ENCODE measurements at places on chromosomes 16 and 17.

- DNase-seq = no peak
These were observed 32.0 kb downstream of the CCDC182 start for GRCh38 chr17:57713140-57713539.

- no peak for DNase-seq
These were observed 2.4 kb upstream of the TMEM204 start for GRCh38 chr16:1530883-1531637.

DNA sequence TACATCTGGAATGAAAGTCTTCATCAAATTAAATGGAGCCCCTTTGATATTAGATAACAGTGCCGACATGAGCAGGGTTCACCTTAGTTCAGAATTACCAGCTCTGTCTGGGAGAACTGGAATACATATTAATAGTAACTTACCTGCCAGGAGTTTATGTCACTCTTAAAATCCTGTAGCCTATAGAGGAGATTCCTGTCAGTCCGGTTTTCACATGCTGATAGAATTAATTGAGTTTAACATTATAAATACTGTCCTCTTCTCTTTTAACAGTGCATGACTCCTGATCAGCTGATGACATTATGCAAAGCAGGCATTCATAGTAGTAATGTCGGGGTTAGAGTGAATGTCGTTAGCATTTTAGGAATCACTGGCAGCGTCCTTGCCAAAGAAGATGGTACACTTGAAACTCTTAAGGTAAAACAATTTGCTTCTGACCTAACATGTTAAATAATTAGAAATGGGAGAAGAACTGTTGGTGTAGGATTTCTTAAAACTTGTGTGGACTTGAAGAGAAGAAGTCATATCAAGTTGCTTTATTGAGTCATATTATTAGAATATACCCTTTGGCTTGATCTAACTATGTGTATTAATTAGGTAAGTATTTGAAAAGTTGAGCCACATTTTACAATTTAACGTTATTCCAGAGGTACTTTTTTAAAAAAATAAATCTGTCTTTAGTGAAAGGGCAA lies 34.3 kb downstream of the HEATR3 start:
- no peak for DNase-seq

DNA sequence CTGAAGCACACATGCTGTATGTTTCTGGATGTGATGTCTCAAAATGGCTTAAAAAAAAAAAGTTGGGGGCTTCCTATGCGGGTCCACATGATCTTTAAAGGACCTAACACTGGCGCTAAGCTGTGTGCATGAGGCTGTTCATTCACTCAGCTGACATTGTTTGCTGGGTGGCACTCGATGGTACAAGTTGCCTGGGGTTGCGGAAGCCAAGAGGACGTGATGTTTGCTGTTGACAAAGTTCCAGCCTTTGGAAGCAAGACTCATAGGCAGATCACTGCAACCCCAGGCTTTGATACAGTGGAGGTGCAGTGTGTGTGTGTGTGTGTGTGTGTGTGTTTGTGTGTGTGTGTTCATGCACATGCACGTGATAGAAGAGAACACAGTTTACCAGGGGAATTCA lies 29.5 kb upstream of the DNAI2 start:
- DNase-seq = no peak

DNA sequence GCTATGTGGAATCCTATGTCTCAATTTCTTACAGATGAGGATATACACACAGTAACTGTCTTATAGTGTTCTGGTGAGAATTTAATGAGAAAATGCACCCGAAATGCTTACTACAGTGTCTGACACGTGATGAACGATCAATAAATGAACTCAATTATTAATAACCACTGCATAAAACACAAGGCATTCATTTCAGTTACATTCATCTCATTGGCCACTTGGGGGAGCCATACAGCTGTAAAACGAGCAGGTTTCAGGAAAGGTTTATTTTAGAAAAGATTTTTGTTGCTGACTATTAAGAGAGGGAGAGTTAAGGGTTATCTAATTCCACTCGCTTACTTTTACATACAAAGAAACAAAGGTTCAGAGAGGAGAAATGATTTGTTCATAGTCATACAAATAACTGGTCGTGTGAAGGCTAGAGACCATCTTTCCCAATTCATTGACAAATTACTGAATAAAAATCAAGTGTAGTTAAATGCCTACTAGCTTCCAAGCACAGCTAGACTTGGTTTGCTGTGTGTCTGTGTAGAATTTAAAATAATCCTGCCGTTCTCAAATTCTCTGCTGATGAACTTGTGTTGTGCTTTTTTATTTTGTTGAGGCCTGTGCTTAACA lies 160.1 kb downstream of the MAP2K4 start:
- DNase-seq = peak; percentile 37

DNA sequence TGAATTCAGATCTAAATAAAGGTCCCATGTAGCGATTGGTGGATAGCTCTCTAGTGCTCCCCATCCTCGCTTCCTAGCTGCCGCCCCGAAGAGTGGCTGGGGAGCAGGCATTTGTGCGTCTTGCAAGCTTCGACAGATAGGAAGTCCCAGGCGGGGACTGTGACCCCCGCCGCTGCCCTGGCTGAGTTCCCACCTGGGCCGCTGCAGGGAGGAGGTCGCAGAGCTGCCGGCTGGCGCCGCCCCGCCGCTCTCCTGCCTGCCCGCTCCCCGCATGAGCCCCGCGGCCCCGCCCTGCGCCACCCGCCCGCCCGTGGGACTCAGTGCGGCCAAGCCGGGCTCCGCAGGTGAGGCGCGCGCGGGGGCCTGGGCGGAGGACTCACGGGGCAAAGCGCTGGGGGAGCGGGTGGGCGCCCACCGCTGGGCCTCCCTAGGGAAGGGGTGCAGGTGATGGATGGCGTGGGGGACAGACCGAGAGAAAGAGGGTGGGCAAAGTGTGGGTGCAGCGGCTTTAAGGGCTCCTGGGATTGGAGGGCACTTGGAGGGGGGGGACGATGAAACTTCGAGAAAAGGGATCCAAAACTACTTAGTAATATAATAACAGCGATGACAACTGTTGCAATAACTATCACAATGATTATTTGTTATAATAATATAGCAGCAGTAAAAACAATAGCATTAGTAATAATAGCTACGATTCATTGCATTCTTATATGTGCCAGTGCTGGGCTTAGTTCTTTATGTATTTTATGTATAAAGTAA lies at the start of gene OTOA:
Gene OTOA, plus strand, starts transcription at position 80 of the 759 bp plus-strand sequence. CDS start 14,547 bp downstream, outside the sequence.
- DNase-seq = no peak

DNA sequence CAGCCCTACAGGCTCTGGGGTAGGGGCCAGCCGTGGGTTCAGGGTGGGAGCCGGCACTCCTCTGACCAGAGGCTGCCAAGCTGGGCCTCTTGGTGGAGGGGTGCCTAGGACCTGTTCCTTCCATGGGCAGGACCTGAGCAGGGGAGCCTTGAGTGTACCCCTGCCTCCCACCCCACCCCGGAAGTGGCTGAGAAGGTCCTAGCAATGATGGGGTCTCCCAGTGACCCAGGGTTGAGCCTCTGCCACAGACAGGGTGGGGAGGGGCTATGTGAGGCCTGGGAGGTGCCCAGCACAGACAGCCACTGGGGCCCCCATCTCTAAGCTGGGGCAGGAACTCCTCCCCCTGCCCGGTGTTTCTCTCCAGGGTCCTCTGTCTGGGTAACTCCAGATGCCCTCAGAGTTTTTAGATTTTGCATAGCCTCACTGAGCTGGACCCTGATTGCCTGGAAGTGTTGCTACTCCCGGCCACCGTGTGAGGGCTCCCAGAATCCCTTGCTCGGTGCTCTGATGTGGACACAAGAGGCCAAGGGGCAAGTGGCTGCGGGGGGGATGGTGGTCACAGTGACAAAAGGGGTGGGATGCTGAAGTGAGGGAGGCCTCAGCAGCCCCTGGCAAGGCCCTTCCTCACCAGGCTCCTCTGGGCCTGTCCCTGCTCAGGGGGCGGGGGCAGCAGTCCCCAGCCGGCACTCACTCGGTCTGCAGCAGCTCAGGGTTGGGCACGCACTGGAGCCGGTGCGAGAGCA lies 6.4 kb upstream of the MTSS2 start:
- DNase-seq = no peak

GRCh38 chr16:81175325-81175891 lies 63.1 kb upstream of the BCO1 start:
- peak; percentile 77 for DNase-seq

DNA sequence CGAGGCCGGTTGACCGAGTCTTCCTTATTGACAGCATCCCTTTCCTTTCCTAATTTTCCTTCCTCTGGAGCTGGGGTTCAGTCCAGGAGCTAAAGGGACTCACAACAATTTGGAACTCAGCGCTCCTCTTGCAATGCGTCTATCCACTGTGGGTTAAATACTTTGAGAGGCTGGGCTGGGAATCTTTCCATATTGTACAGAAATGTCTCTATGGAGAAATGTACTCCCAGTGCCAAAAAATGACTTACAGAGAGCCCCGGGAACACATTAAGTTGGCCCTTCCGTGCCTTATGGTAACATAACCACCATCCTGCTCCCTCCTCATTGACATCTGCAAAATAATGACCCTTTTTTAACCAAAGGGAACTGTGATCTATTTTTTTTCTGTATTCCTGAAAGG lies 192.8 kb downstream of the FTO start:
- DNase-seq = no peak

GRCh38 chr16:30092373-30093010 lies 768 bp upstream of the TBX6 start:
- peak; percentile 83 for DNase-seq

GRCh38 chr16:11224894-11225676 lies 30.9 kb downstream of the SOCS1 start:
- DNase-seq = no peak

- no peak for DNase-seq
These were observed 12.5 kb downstream of the RBFOX1 start for GRCh38 chr16:7344830-7345780.

GRCh38 chr16:19128454-19129200 lies 14.9 kb downstream of the ITPRIPL2 start:
- no peak for DNase-seq

DNA sequence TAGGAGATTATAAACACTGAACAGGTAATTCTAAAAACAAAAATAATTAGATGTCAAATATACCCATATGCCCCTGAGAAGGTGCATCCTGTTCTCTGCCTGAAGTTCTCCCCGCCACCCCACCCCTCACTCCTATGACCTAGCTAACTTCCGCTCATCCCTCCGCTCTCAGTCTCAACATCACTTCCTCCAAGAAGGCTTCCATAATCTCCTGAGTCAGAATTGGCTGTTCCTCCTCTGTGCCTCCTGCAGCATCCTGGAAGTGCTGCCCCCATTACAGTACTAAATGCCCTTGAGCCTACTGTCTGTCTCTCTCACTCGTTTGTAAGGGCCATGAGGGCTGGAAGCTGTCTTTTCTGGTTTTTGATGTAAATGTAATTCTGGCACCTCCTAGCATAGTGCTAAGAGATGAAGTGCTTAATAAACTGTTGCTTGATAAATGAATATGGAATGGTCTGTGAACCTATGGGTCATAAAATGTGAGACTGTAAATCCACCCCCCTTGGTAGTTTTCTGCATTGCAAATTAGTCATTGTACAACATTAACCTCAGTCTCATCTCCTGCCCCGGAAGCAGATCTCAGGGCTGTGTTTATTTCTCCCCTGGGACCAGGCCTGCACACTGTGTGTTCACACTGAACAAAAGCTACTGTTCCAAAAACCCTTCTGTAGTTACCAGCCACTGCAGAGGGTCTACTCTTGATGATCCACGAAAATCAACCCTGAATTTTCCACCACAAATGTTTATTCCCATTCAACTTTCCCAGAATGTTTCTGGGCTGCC lies 3.9 kb upstream of the MYO1D start:
- DNase-seq = no peak

DNA sequence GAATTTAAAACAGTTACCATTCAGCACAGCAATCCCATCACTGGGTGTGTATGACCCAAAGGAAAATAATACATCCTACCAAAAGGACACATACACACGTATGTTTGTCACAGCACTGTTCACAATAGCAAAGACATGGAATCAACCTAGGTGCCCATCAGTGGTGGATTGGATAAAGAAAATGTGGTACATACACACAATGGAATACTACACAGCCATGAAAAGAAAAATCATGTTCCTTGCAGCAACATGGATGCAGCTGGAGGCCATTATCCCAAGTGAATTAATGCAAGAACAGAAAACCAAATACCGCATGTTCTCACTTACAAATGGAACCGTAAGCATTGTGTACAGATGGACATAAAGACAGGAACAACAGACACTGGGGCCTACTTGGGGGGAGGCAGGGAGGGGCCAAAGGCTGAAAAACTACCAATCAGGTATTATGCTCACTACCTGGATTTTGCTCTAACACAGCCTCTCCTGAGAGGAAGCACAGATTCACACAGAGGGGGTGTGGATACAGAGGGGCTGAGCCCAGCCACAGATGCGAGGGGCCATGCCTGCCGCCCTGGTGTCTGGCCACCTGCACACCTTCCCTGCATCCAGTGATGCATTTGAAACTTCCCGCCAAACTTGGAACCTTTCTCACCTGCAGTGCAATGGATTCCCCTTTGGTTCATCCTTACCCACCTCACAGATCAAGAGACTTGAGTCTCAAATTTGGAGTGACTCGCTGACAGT lies 55.9 kb downstream of the USP22 start:
- DNase-seq = no peak

DNA sequence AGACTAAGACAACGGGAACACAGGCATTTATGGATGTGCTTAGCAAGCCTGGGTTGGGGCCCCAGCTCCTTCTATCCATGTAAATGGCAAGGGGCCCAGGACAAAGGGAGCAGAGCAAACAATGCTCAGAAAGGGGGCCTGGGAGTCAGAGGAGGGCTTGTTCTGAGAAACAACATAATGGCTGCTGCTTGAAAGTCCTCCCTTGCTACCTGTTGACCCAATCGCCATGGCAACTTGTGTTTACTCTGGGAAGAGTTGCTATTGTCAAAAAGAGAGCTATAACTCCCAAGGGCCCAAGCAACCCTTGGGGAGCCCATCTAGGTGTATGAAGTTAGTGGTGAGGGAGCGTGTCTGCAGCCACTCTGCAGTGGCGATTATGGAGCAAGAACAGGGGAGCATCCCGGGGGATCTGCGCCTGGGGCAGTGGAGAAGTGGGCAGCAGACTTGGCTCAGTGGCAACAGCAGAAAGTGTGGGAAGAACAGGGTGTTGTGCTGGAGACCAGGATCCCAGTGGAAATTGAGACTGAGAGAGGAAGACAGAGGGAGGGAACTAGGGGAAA lies 118.7 kb upstream of the NLRP1 start:
- DNase-seq = no peak

- DNase-seq = no peak
These were observed 842 bp downstream of the MRPL10 start for GRCh38 chr17:47830396-47831002.

- DNase-seq = peak; percentile 90
These were observed 18.6 kb upstream of the HAPSTR1 start for GRCh38 chr16:9072806-9073341.

DNA sequence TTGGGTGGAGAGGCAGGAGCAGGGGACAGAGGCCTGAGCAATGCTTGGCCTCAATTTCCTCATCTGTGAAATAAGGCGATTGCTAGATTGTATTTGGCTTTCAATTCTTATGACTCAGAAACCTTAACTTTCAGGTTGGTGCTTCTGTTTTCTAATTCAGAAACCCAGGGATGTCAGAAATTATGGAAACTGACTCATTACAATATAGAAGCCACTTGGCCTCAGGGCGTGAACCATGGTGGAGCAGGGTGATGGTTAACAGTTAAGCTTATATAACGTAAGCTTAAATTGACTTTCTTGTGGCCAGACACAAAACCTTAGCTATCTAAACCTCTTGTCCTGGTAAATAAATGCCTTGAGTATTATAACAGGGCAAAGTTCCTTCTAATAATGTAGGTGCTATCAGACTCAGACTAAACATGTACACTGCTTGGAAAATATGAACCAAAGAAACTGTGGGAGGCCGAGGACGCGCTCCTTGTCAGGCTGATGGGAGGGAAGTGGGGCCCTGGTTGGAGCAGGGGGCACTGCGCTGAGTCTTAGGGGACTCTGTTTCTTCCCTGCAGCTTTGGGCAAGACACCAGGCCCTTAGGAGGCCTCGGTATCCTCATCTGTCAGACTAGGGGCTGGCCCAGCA lies 17.1 kb upstream of the SREBF1 start:
- DNase-seq = no peak

Data from HCEC 1CT (cell line).